Breast epithelium (tissue), 4 donors: ENCODE measurements at places on chromosomes 5 and 9. TPM values are rescaled to one million over a fixed set of nuclear protein-coding genes. Genes with fewer than 3 reads are reported as not detected.
A peak's percentile ranks its signal among the peaks of the same experiment; 100 is the strongest.

C1QTNF2 gene
- under 0.01 TPM for total RNA-seq

SHISAL2B gene
- total RNA-seq: not detected

C1QTNF3 gene
- 4.0 TPM for total RNA-seq

DNA sequence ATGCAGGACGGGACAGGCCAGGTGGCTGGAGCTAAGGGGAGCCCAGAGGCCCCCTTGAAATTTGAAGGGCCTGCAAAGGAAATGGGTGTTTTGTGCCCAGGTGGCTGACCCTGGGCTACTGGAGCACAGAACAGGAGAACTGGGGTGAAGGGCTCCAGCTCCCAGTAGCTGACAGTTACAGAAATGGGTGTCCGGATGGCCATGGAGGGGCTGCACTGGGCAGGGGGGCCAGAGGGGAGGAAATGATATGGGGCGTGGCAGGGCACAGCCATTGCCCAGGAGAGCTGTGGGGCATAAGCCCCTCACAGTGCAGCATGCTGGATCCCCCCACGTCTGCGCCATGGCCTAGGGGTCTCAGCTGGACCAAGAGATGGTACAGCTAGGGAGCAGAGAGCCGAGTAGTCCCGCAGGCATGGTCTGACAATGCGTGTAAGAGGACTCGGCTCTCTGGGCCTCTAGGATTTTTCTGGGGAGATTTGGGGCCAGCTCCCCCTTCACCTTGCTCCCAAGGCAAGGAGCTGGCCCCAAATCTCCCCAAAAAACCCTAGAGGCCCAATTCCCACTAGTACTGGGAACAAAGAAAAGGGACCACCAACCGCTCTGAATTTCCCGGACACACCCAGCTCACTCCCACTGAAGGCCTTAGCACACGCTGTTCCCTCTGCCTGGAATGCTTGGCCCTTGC, 7.9 kb upstream of the CARD19 start:
- peak; percentile 31 for DNase-seq

DNA sequence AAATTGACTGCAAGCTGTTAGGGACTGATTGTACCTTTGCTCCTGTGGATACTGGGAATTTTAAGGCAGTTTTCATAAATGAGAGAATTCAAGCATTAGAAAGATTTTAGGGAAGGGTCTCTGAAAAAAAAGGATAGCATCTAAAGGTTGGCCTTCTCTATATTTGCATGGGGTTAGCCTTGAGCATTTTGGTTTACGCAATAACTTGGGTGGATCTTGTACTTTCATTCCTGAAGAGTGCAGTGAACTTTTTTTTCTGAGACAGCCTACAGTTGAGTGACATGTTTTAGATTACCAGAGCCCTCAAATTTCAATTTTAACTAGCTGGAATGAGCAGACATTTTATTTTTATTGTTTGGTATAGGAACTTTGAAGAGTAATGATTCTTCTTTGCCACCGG, 91.6 kb upstream of the NR3C1 start:
- DNase-seq: no peak

DNA sequence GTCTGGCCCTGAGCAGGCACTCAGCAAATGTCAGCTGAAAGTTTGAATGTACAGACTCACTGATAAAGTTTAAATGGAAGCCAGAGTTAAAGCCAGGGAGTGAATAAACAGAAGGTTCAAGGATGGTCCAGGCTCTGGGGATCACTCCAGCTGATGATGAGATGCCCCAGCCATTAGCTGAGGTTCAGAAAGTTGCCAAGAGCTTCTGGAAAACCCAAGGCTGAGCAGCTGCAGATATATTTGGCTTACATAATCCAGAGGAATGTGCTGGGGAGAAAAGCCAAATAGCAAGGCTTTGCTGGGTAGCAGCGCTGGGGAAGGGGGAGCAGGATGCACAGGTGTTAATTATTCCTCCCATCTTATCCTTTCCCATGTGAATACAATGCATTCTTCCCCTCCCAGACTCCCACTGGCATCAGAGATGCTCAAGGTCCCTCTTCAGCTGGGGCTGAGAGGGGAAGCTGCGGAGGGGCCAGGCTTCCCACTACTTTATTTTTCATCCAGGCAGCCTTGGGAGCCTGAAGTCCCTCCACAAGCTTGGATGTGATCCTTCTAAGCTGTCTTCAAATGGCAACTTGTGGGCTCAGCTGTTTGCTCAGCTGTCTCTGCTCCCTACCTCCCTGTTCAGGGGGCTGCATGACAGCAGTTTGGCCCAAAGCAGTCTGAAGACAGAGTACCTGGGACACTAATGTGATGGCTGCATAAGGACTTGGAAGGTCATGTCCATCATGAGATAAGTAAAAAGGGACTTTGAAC, 341.2 kb downstream of the TRIM32 start:
- DNase-seq: no peak

DNA sequence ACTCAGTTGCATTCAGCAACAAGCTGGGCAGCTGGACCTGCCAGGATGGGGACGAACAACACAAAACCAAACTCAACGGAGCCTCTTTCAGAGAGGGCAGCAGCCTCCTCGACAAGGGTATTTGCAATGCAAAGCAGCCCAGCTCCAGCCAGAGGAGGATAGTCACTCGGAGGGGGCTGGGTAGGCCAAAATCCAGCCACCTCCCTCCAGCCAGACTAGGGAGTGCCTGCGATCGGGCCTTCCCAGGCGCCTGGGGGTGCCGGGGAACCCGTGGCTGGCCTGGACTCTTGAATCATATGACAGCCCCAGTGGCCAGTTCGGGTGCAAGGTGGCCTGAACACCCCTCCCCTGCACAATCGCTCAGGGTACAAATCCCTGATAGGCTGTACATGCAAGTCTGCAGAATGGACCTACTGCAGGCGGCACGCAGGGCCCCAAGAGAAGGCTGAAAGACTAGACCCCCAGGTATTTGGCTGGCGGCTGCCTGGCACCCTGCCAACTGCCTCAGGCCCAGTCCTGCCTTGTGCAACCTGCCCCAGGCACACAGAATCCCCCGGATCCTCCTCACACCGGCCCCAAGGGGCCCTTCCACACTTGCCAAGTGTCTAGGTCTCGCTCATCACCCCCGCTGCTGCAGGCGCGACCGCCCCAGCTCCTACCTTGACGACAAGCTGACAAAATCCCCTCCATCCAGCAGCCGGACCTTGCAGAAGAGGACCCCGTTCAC, 1.3 kb downstream of the EEIG1 start:
- no peak for DNase-seq

GRCh38 chr5:131112424-131112823, 52.6 kb downstream of the HINT1 start:
- no peak for DNase-seq
